ENCODE measurements at places on chromosomes 4 and X.

DNA sequence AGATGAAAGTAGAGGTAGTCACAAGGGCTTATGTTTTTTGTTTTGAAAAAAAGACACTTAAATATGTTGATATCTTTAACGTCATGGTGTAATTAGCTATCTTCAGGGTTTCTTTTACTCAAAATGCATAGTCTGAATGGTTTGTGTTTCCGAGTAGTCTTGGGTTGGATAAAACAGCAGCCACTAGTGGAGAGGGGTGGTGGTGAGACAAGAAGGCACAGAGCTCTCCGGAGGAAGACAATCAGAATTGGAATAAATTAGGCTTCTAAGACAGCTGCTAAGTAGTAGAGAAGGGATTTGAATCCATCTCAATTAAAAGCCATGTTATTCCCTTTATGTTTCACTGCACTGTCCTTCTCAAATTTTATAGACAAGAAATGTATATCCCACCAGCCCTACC is 240.4 kb upstream of the VEGFC start:
- no peak for DNase-seq

GRCh38 chr4:68906780-68907137 is 44.8 kb downstream of the UGT2A3 start:
- DNase-seq: no peak

GRCh38 chr4:183255487-183255886 is 64.6 kb downstream of the CLDN22 start:
- no peak for DNase-seq

DNA sequence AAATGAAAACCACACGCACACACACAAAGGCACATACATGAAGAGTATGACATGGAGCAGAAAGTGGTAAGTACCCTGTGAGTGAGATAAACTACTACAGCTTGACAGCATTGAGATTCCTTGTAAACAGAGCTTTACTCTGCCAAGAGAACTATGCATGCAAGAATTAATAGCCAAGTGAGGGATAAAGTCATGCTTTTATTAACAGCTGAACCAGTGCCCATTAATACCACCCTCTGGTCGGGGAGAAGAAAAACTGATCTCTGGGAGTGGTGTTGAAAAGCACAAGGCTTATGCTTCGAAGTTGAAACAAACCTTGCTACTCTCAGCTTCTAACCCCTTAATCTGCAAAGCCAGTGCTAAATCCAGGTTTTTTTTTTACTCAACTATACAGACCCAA is 95.9 kb upstream of the C1QTNF7 start:
- DNase-seq: no peak

GRCh38 chrX:1386338-1387127 is 5.4 kb downstream of the SLC25A6 start:
- DNase-seq: no peak

DNA sequence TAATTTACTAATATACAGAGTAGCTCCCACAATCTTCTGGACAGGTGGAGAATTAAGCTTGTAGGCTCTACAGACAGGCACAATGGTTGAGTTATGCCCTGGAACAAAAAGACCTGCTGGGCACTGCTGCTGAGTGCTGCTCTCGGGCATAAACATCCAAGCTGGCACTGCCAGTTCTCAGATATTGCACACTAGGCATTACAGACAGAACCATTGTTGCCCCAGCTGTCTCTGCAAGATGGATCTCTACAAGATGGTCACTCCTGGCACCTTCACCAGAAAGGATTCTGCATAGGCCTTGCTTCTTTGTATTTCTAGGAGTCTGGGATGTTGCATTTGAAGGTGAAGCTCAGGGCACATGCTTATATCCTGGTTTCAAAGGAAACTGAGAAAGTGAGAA is 527.1 kb downstream of the STIM2 start:
- DNase-seq: no peak

- no peak for DNase-seq
These were observed 39.6 kb downstream of the PDLIM5 start for GRCh38 chr4:94491322-94491721.

DNA sequence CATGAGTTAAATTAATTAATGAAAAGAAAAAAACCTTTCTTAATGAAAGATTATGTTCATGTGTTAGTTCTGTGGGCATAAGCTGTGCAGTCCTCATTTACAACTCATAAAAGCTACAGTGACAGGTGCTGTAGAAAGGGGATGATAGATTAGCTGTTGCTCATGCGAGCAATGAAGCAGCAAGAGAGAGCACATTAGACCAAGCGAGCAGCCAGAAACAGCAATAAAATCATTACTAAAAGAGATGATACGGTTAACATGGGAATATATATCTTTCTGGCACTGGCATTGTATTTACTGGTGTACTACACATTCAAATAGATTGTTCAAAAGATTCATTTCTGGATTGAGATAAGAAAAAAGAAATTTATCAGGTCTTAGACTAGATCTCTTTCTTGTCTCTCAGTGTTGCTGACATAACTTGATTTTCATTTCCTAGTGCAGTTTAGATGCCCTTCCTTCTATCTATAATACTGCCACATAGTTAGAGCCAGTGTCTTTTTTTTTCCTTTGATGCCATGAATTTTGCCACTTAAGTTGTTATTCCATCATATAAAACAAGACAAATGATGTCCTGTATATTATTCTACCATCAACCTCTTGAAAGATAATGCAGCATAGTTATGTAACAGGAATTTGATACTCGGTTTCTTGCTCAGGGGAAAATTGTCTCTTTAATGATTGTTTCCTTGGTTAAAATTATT is 164.6 kb downstream of the BANK1 start:
- no peak for DNase-seq

DNA sequence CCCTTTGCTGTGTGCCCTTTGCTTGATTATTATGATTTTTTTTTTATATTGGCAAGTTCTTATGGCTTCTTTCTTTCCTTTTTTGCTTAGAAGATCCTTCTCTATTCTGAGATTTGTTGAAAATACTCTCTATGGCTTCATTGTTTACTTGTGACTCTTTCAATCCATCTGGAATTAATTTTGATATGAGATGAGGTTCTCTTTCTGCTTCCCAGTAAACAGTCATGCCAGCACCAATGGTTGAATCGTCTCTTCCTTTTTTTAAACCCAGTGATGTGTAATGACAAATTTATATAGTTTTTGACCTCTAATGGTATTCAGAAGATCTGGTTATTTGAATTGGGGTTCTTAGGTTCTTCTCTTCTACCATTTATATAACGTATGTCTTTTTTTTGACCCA is 121.8 kb downstream of the ARHGAP10 start:
- no peak for DNase-seq

DNA sequence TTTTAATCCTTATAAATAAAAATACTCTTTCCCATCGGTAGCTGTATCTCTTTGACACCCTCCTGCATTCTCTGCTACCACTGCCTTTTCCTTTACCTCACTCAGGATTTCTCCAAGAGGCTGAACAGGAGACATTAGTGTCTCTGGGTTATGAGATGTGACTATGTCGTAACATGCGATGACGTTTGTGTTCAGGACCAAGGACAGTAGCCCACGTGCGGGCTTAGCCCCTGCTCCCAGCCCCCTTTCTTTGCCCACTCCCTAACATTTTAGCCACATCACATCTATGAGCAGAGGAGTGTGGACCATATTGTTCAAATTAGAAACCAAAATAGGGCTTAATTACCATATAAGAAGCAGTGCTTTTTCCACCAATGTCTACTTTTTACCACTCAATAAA is 369.3 kb downstream of the FBXW7 start:
- no peak for DNase-seq

DNA sequence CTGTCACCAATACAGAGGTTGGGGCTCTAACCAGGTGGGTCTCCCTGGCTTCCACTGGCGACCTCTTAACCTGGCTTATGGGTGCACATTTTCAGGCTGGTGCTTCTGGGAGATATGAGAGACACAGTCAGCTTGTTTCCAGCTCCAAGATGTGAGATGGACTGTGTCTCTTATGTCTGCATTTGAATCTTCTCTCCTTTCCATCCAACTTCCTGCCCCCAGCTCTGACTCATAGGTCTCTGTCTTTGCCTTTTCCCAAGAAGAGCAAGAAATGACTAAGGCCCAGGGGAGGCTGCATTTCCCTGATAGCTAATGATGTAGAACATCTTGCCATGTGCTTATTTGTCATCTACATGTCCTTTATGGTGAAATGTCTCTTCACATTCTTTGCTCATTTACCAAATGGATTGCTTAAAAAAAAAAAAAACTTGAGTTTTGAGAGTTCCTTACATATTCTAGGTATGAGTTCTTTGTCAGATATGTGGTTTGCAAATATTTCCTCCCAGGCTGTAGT is 3.2 kb upstream of the UXT start:
- no peak for DNase-seq

GRCh38 chrX:118049713-118050112 is 66.9 kb downstream of the KLHL13 start:
- DNase-seq: no peak

GRCh38 chr4:1451106-1451751 is 45.0 kb upstream of the NKX1-1 start:
- DNase-seq: no peak

DNA sequence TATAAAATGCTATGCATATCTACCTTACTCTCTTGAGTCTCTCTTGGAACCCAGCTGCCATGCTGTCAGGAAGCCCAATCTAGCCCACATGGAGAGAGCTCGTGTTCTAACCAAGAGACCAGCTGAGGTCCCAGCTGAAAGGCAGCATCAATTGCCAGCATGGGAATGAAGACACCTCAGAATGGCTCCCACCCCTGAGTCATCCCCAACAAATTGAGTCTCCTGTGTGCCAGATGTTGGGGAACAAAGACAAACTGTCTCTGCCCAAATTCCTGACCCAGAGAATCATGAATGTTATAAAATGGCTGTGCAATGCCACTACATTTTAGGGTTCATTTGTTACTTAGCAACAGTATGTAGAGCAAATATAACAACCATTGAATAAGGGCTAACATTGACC is 105.2 kb upstream of the STX18 start:
- DNase-seq: no peak

- no peak for DNase-seq
These were observed 36.9 kb upstream of the ADRA2C start for GRCh38 chr4:3729188-3729881.

DNA sequence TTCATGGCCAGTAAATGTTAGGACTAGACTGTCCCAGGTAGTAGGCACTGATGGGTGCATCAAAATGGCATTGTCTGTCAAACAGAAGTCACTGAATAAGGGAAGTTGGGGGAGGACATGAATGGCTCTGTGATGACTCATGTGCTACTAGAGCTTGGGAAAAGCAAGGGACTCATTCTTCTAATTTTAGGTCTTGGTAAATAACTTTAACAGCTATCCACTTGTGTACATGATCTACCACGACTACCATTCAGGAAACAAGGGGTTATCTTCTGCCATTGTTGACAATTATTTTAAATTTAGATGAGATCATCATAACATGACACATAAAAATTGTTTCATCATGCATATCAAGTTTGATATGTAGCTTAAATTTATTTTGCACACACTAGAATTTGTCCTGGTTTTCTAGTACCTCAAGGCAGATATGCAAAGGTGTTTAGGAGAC is 6.3 kb downstream of the AREG start:
- DNase-seq: no peak

DNA sequence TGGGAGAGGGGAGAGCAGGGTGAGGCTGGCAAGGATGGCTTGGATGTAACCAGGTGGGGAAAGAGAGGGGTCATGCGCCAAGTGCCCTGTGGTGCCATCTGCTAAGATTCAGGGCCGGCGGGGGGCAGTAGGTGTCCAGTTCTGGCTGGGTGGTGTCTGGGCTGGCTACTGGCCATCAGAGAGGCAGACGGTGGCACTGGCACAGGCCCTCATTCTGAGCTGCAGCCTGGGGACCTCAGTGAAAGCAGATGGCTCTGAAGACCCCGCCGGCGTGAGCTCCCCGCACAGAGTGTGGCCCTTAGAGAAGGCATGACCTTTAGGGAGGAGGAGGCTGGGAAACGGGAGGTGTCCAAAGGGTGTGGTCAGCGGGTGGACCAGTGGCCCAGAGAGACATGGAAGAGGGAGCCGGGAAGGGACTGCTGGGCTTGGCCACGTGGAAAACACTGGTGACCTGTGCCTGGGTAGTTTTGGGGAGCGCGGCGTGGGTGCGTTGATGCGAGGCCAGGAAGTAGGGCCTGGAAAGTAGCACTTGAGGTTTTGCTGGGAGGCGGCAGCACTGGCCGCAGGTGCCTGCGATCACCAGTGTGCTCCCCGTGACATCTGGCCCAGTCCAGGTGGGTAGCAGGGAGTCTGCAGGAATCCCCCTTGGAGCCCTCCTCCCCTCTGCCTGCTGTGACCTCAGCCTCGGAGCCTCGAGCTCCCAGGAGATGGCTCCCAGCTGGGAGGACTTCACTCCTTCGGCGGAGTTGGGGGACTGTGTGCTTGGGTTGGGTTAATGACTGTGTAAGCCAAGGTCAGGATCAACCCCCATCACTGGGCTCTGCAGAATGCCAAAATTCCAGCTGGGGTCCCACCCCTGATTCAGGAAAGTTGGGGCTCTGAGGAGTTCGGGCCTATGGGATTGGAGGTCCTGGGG is 9.3 kb upstream of the SH3TC1 start:
- no peak for DNase-seq

DNA sequence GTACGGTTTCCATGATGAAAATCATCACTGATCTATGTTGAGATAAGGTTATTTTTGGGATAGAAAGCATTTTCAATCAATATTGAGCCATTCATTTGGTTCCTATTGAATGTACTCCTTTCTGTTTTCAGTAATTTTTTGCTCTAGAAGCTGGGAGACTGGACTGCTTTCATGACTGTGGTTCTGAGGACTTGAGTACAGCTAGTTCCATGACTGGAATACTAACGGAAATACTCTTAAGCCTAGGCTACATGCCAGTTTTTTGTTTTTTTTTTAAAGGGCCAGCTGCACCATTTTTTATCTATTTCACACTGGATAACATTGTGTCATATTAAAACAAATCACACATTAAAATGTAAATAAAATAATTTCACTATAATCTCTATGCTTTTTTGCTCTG is 16.7 kb downstream of the PRR32 start:
- DNase-seq: no peak

- no peak for DNase-seq
These were observed 512.5 kb upstream of the SLIT2 start for GRCh38 chr4:19739101-19739651.

GRCh38 chr4:129138810-129139496 is 43.0 kb downstream of the C4orf33 start:
- peak; percentile 62 for DNase-seq

DNA sequence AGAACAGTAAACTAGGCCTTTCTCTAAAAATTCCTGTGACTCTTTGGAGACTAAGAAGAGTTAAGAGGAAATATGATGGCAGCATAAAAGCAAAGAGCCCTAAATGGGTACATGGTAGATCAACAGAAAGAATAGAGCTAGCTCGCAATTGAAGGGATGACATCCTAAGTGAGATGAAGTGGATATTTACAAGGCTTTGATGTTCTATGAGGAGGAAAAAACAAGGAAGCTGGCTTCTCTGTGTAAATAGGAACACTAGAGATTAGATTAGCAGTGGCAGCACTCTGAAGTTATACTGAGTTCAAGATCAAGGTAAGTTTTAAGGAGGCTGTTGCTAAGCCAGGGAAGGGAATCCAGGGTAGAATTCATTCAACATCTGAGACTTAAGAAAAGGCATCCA is 73.1 kb upstream of the MBNL3 start:
- DNase-seq: no peak

DNA sequence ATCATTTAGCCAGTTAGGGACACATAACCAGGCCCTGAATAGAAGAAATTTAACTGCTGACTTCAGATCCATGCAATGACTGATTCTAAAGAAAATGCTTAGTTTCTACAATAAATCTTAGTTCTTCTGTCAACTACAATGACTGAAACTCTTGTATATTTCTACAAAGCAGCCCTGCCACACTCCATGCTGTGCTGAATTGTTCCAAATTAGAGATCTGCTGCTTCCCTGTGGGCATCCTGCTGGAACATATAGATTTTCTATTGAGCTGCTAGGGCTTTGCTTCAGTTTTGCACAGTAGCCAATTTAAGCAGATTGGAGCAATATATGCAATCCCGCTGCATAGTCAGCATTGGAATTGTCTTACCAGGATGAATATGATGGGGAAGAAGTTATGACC is 312.8 kb upstream of the SMIM31 start:
- no peak for DNase-seq
